ENCODE measurements at places on chromosomes 1 and 21.

GRCh38 chr1:210707300-210708240, 378.9 kb downstream of the HHAT start:
- no peak for DNase-seq

DNA sequence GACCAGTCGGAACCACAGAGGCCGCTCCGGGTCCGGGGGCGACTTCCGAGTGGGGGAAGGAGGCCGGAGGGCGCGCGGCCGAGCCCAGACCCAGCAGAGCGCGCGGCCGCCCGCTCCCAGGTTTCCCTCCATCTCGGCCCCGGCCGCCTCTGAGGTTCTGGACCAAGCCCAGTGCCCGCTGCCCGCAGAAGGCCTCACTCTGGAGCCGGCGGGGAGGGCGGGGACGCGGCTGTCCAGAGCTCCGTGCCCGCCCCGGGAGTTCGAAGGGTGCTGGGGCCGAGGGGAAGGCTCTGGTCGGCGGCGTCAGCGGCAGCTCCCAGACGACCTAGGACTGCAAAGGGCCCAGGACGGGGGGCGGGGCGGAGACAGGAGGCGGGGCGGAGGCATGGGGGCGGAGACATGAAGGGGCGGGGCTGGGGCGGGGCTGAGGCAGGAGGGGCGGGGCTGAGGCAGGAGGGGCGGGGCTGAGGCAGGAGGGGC, 48.0 kb upstream of the SLC19A1 start:
- DNase-seq, result peak; percentile 87

DNA sequence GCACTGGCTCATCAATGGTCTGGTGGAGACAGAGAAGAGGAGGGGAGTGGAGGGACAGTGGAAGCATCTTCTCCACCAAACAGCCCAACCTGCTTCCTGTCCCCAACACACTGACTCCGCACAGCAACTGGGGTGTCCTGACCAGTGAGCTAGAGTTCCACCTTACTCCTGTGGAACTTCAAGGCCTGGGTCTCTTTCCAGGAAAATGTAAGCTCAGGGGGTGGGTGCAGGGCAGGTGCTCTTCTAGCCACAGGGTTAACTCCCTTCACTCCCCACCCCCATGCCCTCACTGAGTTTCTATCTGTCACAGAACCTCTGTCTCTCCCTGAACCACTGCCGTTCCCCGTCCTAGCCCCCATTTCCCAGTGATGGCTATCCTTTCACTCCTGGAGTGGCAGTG, 876 bp downstream of the MOB3C start:
- DNase-seq, result no peak

DNA sequence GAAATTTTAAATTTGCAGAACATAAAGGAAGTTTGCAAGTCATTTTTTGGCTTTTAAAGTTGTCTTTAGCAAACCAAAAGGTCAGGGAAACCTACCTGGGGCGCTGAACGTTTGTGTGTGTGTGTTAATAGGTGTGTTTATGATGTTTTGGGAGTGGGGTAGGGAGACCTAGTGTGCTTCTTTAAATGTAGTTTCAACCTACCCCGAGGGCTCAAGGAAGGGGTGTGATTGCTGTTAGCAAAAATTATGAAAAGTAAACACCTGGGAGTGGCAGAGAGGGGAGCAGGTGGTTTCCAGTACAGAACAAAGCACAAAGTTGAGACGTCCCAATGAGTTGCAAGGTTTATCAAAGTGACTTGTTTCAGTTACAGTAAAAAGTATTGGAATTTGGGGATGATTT, 58.7 kb upstream of the WDR26 start:
- DNase-seq, result no peak
